Inflammatory macrophage treated with lipopolysaccharide for 1 hour (primary cell): ENCODE measurements at places on chromosomes 7 and 10.

- DNase-seq = no peak
Measured at GRCh38 chr7:45976485-45976856, 55.4 kb upstream of the IGFBP3 start.

DNA sequence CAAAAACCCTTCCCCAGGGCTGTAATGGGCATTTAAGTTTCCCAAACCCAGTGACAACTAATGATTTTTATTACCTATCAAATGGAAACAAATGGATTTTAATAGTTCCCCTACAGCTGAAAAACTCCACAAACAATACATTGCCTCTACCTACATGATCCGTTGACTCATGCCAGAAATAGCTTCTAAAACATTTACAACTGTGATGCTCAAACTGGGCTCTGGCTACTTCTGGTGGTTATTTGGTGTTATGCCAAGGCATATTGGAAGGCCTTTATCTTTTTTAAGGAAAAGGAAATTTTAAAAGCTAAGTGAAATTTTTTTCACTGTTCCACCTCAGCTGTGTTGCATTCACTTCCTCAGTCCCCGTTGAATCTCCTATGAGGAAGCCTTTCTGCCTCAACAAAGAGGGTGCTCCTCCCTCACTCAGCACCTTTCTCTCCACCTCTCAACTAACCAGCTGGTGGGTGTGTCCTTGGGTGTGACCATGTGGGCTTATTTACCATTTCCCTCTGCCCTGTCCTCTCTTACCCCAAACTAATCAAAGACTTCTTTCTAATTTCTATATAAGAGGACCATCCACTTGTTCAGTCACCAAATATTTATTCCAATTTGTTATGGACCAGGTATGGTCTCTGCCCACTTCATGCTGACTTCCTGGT lies 82.9 kb downstream of the PRTFDC1 start:
- DNase-seq = no peak

DNA sequence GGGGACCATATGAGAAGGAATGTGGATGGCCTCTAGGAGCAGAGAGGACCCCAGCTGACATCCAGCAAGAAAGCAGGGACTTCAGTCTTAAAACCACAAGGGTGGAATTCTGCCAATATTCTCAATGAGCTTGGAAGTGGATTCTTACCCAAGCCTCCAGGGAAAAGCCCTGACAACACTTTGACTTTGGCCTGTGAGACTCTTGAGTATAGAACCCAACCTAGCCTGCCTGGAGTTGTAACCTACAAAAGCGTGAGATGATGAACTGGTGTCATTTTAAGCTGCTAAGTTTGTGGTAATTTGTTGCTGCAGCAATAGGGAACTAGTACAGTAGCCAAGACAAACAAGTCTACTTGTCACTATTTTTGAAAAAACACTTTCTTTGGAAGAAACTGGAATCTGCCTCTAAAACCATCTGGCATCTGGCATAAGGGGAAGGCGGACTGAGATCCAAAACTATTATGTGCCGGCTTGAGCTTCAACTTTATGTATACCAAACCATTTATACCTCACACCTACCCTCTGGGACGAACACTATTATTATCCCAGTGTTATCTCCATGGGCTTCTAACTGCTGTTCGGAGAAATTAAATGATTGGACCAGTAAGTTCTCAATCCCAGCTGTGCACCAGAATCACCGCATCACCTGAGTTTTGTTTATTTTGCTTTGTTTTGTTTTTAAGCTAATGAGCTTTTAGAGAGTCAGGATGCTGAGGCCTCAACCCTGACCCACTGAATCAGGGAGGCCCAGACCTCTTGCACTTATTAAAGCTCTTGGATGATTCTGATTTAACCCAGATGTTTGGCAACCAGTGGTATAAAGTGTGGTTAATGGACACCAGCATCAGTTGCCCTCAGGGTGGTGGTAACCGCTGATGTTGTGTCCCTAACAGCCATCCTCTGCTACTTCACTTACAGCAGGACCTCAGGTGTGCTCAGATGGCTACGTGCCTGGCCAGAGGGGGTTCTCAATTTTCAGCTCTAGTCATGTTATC lies 83.0 kb downstream of the C1GALT1 start:
- DNase-seq = no peak

DNA sequence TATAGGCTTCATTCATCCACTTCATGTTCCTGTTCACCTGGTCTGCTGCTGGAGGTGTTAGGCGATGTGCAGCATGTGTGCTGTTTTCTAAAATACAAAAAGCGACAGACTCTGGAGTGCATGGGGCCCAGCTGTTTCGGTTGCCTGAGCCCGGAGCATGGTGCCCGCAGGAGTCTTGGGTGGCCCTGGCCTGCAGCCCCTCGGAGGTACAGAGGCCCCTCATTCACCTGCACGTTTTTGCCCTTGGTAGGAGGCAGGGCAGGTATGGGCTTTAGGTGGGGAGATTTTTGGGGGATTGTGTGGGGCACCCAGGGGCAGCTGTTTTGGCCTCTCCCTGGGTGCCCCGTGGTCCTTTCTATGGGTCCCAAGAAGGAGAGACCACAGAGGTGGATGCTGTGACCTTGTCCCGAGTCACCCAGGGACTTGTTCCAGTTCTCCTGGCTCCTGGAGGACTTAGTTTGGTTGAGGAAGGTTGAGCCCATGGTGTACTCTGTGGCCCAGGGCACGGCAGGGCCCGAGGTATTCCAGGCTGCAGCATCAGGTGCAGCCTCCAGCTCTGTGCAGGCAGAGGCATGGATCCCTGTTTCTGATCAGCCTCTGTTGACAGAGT lies 130.7 kb downstream of the TRRAP start:
- DNase-seq = no peak

DNA sequence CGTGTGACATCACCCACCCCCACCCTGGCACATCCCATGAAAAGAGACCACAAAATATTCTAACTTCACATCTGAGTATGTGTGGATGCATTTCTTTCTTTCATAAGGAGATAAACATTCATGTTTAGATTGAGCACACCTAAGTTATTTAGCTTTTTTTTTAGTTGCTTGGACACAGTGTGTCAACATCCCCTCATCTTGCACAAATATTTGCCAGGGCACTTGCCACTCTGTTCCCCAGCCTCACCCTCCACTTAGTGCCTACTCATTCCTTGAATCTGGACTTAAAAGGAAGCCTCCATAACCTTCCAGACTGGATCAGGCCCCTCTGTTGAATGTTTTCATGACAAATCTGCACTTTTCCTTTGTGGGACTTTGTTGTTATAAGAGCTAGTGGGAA lies 338.9 kb upstream of the IGFBP3 start:
- no peak for DNase-seq

DNA sequence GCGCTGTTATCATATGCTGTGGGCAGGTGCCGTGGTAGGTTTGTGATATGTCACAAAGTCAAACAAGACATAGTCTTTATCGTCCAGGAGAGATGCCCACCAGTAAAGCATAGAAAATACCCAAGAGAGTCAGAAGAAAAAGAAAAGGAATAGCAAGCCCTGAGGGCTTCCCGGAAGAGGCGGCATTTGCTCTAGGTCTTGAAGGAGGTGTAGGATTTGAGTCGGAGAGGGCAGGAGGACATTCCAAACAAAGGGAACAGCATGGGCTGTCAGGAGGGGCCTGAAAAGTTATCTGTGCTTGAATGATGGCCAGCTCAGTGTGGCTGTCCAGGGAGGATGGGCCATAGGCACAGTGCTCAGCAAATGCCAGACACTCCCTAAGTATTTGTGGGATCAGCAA lies 42.2 kb downstream of the COL13A1 start:
- DNase-seq = no peak

- DNase-seq = no peak
Measured at GRCh38 chr7:116443101-116443523, 56.4 kb upstream of the CAV2 start.

DNA sequence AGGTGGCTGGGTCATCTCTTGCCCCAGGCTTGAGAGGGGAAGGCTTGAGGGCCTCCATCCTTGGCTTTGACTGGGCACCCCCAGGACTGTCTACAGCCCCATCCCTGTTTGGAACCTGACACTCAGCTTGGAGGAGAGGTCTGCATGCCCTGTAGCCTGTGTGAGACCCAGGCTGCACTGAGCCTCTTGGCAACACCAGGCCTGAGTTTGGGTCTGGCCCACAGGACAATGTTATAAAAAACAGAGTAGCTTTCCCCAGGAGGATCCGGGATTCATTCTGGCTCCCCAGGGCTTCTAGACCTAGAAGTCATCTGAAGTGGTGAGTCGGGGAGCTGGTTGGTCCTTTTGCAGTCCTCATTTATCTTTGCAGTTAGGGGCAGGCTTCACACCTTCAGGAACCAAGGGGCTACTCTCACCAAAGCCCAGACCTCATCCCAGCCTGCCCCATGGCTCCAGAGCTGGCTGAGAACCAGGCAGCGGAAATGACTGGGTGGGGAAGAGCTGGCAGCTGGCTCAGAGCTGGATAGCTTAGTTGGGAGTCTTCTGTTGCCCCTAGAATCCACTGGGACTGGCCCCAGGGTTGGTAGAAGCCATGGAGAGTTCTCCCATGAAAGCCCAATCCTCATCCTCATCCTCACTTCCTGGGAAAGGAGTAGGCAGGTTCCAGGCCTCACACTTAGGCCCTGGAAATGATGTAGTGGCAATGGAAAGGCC lies 68.8 kb downstream of the ADCYAP1R1 start:
- DNase-seq = no peak

GRCh38 chr10:128537834-128538330 lies 411.7 kb upstream of the MKI67 start:
- no peak for DNase-seq

- no peak for DNase-seq
Measured at GRCh38 chr7:51344406-51345138, 28.0 kb upstream of the COBL start.

GRCh38 chr10:71319042-71319799 lies at the start of gene SLC29A3:
Gene SLC29A3 (plus strand): TSS chr10:71319259. CDS start chr10:71319310, 51 bp downstream.
- DNase-seq = peak; percentile 87

- no peak for DNase-seq
Measured at GRCh38 chr7:132436121-132436520, 140.1 kb downstream of the PLXNA4 start.

DNA sequence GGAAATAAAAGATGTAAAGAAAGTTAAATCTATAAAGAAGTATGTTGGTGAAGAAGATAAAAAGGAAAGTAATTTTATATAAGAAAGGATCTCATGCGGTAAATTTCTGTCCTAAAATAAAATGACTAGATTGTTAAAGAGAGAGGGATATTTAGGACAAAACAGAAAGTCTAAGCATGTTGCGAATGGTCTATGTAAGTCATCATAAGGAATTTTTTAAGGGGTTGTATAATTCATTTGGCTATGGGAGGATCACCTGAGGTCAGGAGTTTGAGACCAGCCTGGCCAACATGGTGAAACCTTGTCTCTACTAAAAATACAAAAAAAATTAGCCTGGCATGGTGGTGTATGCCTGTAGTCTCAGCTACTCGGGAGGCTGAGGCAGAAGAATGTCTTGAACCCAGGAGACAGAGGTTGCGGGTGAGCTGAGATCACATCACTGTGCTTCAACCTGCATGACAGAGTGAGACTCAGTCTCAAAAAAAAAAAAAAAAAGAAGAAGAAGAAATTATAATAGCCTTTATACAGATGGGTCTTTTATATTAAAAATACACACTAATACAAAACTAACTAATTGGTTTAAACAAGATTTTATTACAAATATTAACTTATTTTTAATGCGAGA lies 294.3 kb downstream of the MAGI2 start:
- DNase-seq = no peak

GRCh38 chr10:111989136-111989911 lies 194.2 kb downstream of the GPAM start:
- DNase-seq = no peak

GRCh38 chr10:5812283-5813090 lies 747 bp downstream of the GDI2 start:
- peak; percentile 31 for DNase-seq

GRCh38 chr7:129146237-129146979 lies 1.9 kb downstream of the TSPAN33 start:
- DNase-seq = peak; percentile 68

DNA sequence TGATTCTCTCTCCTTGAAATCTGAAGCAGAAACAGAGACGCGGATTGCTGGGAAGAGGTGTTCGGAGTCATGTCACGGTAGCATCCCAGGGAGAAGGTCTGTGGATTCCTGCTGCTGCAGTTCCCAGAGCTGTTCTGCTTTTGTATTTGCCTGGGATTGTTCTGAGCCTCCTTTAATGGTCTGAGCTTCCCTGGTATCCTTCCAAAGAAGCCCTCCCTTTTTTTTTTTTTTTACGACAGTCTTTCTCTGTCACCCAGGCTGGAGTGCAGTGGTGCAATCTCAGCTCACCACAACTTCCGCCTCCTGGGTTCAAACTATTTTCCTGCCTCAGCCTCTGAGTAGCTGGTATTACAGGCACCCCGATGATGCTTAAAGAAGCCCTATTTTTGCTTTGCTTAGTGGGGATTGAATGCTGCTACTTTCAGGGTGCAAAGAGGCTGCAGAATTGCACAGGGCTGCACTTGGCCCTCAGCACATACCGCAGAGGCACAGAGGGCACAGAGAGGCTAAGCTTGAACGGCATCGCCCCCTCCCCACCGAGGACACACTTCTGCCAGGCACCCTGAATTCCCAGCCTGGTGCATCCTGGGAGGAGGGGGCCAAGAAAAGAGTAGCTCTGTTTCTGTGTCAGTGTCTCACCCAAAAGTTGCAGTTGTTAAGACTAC lies 208.6 kb upstream of the GALNT17 start:
- no peak for DNase-seq

DNA sequence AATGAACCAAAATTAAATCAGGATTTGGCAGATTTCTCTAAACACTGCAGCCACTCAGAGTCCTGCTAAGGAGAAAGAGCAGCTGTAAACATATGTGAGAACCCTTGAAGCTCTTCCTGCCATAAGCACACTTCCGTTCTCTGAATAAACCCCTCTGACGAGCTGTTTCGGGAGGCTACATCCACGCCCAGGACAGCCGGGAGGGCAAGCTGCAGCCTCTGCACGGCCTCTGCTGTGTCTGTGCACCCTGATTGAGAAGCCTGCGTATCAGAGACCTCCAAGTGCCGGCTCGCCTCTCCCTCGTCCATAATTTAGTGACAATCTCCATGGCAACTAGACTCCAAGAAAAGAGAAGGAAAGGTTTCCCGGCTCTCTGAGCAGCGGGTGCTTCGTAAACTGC lies 114.4 kb downstream of the PTPRN2 start:
- no peak for DNase-seq

DNA sequence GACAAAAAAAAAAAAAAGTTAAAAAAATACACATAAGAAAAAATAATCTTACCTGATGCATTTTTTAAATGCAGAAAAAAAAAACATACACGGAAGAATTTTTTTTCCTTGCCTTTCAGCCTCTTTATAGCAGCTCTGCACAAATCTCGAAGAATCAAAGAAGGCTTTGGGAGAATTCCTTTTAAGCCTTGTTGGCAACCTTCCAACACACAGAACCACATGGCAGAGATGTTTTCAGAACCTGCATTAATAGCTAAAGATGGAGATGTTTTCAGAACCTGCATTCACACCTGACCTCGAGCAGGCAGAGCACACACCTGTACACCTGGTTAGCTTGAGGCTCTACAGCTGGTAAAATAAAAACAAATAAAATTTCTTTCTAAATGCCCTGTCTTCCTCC lies 65.6 kb downstream of the DOCK4 start:
- no peak for DNase-seq

DNA sequence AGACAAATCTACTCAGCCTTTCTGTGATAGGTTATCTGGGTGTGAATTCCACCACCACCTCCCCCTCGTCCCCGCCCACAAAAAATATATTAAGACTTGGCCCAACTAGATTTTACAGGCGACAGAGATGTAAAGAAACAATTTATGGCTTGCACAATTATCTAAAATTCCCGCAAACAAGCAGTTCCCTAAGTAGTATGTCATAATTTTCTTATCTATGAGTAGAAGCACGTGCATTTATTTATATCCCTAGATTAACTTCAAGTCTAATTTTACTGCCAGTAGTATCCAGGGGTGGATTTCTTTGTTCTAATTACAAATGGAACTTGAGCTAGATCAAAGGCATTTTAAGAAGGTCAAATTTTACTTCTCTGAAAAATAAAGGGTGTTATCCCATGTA lies 1.7 kb downstream of the TSPAN12 start:
- DNase-seq = no peak
